CD4-positive, alpha-beta T cell treated with Interferon gamma for 1 hour (primary cell): ENCODE measurements at places on chromosomes 12 and 14.

DNA sequence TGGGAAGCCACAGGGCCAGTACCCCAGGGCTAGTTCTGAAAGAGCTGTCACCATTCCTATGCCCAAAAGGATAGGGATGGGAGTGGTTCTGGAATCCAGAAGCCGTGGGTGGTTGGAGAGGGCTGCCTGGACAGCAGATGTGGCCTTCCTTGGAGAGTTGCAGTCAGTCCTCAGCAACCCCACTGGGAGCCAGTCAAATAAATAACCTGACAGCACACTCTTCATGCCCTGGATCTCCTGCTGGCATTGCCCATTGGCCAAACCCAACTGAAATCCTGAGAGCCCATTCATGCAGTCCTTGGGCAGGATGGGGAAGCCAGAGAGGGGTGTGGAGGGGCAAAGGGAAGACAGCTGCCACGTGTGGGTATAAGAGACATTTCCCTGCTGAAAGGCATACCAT, 128.2 kb downstream of the PTPN11 start:
- no peak for DNase-seq

DNA sequence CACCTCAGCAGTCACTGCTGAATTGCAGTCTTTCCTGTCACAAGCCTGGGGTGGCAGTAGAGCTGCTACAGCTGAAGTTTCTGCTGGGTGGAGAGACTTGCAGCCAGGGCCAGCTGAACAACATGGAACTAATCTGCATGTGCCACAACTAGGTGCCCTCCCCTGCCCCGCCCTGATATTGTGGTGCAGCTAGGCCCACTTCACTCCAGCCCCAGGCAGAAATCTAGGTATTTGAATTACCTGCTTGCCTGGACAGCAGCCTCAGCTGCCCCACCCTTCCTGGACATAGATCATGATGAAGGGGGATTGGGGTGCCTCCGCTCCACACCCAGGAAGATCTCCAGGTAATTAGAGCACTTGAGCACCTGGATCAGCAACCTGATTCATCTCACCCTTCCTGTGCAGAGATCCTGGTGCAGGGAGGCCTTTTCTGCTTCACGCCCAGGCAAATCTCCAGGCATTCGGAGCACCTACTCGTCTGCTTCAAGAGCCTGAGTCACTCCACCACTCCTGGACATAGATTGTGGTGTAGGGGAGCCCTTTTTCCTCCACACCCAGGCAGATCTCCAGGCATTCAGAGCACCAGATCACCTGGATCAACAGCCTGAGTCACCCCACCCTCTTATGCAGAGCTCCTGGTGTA, 477.0 kb downstream of the SOX5 start:
- DNase-seq: no peak

DNA sequence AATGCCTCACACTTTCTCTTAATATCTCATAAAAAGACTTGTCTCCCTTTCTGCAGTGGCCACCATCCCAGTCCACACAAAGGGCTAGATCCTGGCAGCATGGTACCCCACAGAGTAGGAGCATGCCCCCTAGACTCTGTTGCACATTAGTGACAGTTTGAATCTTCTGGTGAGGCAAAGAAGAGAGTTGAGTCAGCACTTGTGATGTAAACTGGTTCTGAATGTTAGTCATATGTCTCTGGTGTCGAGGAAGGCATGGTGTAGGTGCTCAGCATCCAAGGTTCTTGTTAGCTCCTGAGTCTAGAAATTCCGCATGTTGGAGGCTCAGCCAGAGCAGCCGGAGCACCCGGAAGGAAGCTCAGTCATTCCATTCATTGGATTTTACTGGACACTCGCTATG, 9.8 kb downstream of the TTC9 start:
- no peak for DNase-seq

GRCh38 chr14:45133683-45134050, 614 bp downstream of the FKBP3 start:
- DNase-seq: no peak
